ENCODE measurements at places on chromosomes 4 and X.

DNA sequence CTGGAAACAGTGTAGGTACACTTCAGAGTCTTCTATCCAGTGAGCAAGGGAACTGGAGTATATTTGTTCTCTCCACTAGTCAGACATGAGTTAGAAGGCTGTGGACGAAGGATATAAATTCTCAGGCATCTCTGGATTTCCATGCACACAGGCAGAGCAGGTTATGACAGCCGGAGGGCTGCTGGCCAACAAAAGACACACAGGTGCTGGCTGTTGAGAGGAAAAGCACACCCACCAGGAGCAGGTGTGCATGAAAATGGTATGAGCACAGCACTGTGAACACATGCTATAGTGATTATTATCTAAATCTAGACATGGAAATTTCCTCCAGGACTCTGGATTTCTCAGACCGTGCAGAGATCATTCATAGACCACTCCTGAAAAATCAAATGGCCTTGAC is 444.7 kb upstream of the RPS6KA3 start:
- DNase-seq: no peak

DNA sequence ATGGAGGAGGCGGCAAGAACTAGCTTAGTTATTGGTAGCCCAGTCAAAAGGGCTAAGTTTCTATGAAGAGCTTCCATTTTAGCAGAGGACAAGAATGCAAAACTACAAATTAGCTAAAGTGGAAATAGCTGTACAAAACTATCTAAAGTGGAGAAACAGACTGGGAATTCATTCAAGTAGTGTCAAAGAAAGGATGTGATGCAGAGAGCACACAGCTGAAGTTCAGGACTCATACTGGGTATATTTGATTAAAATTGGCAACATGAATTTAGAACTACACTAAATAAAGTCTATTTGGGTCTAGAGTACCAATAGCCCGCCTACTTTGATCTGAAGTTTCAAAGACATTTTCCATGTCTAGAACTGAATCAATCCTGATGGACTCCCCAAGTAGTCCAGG is 33.1 kb upstream of the GNRHR start:
- no peak for DNase-seq

DNA sequence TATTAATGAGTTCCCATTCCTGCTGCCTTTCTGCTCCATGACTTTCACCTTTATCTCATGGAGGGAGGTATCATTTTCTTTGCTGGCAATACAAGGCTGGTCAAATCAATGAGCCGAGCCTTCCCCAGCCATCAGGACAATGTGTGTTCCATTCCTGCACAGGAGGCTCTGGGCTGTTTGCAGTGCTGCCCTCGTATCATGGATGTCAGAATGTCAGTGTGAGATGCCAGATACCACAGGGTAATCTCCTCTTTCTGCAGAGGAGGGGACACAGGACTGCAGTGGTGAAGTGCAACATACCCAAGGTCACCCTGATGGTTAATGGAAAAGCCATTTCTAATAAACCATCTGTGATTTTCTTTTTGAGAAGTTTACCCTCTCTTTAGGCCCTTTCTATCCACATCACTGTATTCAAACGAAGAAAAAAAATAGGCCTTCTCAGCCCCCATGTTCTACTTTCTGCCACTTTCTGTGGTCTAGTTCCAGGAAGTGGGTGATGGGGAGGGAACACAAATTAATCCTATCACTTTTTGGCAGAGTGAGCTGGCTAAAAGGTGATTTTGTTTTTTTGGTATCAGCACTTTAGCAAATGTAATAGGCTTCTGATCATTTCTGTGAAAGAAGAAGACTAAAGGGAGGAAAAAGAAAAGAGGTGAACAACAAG is 490.2 kb upstream of the BOD1L1 start:
- no peak for DNase-seq

GRCh38 chr4:27428661-27429060 is 568.0 kb downstream of the STIM2 start:
- DNase-seq: no peak

GRCh38 chrX:45850197-45850774 is 649.6 kb upstream of the DIPK2B start:
- DNase-seq: no peak

DNA sequence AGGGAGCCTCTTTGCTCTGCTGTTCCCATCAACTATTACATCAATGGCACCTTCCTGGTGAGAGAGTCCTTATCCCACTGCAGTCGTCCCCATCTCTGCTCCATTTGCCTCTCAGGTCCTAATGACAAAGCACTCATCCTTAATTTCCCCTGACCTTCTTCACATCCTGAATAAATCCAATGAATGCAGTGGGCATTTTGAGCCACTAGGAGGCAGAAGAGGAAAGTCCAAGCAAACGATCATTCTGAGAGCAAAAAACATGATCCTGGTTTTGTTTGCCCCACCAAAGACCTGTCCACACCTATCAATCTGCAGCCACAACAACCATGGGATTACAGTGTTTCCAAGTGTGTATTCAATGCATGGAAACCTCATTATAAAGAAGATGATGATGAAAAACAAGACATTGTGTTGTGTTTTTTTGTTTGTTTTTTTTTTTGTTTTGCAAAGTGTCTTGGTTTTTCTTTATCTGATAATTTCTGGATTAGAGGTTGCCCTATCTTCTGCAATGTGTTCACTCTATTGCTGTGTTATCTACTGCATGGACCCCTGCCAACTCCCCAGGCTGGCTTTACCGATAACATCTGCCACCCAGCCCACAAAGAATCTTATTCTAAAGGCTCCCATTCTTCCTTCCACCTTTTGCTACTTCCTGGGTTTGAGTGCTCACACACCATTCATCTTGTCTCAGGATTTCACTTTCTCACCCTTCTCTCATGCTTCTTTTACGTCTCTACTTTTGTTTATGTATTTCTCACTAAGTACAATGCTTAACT is 207.2 kb downstream of the NLGN4X start:
- no peak for DNase-seq

DNA sequence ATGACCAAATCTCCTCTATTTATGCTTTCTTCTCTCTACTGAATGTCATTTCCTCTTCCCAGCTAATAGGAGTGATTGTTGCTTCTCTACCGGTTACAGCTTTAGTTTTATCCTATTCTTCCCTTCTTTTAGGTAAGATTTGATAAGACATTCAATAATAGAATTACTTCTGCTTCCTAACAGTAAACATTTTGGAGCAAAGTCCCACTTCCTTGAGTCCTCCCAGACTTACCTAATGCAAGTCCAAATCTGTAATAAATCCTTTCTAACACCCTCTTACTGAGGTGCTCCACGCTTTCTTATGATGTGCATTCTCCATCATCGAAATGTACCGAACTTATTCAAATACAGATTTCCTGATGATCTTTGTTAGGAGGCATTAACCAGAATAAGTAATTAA is 79.2 kb upstream of the GPM6A start:
- DNase-seq: no peak

- DNase-seq: peak; percentile 79
Observed at GRCh38 chr4:22515888-22516541, at the start of gene ADGRA3. Gene ADGRA3, minus strand, starts transcription at chr4:22516066. Its CDS starts 282 bp downstream, at chr4:22515784.

DNA sequence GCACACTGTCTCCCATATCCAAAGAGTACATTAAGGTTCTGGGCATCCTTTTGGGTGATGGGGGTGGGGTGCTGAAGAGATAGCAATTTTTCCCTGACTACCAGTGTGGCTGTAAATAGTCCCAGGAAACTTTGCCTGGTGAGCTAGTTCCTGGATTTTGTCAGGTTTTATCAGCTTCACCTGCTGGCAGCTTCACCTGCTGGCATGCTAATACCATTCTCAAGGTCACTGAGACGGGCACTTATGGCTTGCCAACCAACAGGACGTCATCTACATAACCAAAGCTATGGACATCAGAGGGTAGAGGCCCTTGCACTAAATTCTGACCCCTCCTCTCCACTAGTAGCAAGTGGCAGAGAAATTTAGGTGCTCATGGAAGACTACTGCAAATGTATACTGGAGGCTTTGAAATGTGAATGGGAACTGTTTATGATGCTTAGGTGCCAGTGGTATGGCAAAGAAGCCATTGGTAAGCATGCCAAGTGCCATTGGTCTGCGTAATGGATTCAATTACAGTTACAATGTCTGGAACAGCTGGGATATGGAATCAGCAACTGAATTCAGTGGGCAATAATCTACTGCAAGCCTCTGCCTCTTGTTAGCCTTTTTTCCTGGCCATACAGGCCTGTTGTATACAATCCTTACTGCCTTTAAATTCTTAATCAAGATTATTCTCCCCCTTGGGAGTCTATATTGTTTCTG is 71.6 kb upstream of the SH3RF1 start:
- DNase-seq: no peak

GRCh38 chr4:182190306-182190705 is 52.9 kb upstream of the TENM3 start:
- no peak for DNase-seq

DNA sequence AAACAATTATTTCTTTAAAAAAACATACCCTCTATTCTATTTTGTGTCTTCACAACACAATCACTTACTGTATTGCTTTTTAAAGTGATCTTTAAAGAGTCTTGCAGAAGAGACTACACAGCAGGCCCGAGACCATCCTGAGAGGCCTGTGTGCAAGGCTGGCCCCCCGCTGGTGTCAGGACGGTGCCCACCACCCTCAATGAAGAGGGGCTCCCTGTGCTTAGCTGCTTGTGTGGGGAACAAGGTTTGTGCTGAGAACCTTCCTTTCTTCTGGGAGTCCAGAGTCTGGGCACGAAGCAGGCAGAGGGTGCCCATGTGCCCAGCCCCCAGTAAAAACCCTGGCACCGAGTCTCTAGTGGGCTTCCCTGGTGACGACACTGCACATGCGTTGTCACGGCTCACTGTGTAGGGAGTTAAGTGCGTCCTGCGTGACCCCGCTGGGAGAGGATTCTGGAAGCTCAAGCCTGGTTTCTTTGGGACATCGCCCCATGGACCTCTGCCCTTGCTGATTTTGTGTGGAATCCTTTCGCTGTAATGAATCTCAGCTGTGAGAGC is 22.0 kb downstream of the RGS12 start:
- DNase-seq: no peak

- no peak for DNase-seq
Observed at GRCh38 chrX:131821945-131822622, 201.0 kb upstream of the STK26 start.

- DNase-seq: no peak
Observed at GRCh38 chrX:68997911-68998310, 167.3 kb downstream of the PJA1 start.

DNA sequence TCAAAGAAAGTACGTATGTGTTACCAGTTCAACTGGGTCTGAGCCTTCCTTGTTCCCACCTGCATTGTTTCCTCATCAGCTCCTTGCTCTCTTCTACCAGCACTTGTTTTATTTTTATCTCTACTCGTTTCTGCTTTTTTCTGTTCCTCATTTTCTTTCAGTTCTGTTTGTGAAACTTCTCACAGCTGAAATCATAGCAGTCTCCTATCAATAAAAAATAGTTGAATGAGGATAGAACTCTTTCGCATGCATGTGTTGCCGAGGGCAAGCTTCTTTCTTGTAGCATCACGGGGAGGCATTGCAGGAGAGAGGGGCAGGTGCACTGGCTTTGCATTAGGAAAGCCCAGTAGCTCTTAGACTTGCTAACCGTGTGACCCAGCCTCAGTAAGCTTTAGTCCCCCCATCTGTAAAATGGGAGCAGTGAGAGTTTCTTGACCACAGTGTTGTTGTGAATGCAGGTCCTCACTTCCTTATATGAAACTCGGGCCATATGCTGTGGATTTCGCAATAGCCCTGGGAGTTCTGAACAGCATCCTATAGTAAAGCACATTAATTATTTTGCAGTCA is 24.7 kb downstream of the OFD1 start:
- no peak for DNase-seq

GRCh38 chrX:19720236-19720635 is 167.2 kb downstream of the SH3KBP1 start:
- no peak for DNase-seq

DNA sequence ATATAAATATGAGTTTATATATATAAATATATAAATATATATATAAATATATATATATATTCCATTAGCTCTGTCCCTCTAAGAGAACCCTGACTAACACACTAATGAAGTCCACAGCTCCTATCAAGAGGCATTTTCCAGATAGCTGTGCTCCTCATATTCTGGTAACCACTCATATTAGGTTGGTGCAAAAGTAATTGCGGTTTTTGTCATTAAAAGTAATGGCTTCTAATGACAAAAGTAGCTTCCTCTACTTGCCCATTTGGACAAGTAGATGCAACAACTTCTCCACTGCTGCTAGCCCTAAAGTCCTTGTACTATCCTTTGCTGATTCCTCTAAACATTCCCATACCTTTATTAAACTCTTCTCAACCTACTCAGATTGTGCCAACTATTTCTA is 182.0 kb downstream of the THOC2 start:
- no peak for DNase-seq

All from T1000 (cell line).